ENCODE measurements at places on chromosomes 1 and 21. TPM values are rescaled to one million over a fixed set of nuclear protein-coding genes. Genes with fewer than 3 reads are reported as not detected.

DNA sequence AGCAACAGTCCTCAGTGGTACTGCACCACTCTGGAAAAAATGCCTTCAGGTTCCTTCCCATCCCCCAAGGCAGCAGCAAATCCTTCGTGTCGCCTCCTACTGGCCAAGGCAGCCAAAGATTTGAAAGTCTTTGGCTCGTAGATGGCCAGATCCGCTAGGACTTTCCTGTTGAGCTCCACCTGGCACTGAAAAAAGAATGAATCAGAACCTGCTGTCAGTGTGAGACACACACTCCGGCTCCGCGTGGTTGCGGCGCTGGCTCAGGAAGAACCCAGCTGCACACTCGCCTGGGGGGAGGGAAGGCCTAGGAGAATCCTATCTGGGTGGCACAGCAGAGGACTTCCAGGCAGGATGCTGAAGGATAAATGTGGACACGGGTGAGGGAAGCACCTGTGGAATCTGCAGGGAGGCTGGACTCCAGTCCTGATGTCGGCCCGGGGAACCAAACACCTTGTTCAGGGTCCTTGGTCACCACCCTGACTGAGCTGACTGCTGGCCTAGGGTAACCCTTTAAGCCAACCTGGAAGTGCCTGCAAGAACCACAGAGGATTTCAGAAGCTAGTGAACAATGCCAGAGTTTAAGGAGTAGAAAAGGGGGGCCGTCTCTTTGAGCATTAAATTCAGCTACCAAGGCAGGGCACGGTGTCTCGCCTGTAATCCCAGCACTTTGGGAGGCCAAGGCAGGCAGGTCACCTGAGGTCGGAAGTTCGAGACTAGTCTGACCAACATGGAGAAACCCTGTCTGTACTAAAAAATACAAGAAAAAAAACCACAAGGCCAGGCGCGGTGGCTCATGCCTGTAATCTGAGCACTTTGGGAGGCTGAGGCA, 3.2 kb upstream of the CCNL2 start:
- no peak for DNase-seq
- H3K4me1 ChIP-seq = peaks cover 46% of the 10 kb centered on the region
- peaks cover 68% of the 10 kb centered on the region for H3K36me3 ChIP-seq
- H3K4me3 ChIP-seq = no peak overlapping the region
- H3K27ac ChIP-seq = no peak overlapping the region

DNA sequence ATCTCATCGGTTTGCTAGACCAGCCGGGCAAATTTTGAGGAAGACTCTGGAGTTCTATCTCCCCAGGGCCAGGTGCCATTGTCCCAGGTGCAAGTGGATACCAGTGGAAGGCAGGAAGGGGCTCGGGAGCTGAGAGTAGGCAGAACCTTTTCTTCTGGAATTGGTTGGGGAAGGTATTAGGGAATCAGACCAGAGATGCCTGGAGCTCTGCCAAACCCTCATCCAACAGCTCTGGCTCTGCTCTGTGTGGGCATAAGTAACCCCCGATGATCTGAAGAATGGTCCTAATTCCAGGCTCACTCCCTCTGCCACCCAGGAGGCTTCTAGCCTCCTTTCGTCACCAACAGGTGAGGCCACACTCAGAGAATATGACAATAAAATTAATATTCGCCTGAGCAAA, 69.9 kb downstream of the PGBD5 start:
- H3K27me3 ChIP-seq = no peaks in the 10 kb centered on the region
- H3K36me3 ChIP-seq = no peaks in the 10 kb centered on the region
- H3K27ac ChIP-seq = no peak overlapping the region
- H3K4me3 ChIP-seq = no peak overlapping the region

GRCh38 chr1:114159941-114160340, 6.3 kb upstream of the SYT6 start:
- no peaks in the 10 kb centered on the region for H3K36me3 ChIP-seq
- no peak overlapping the region for H3K4me3 ChIP-seq
- H3K27me3 ChIP-seq = peaks cover 19% of the 10 kb centered on the region
- peaks cover 2% of the 10 kb centered on the region for H3K4me1 ChIP-seq
- no peak for DNase-seq

- no peaks in the 10 kb centered on the region for H3K4me1 ChIP-seq
- no peak overlapping the region for H3K4me3 ChIP-seq
- no peaks in the 10 kb centered on the region for H3K36me3 ChIP-seq
- peak; percentile 47 for DNase-seq
Measured at GRCh38 chr1:110502402-110503151, 16.4 kb downstream of the KCNA10 start.

AK4 gene
- total RNA-seq = 7.0 TPM

Measured in lower lobe of right lung (tissue), 2 donors.